ENCODE measurements at places on chromosomes 3 and 15. TPM values are rescaled to one million over a fixed set of nuclear protein-coding genes. Genes with fewer than 3 reads are reported as not detected.

DNA sequence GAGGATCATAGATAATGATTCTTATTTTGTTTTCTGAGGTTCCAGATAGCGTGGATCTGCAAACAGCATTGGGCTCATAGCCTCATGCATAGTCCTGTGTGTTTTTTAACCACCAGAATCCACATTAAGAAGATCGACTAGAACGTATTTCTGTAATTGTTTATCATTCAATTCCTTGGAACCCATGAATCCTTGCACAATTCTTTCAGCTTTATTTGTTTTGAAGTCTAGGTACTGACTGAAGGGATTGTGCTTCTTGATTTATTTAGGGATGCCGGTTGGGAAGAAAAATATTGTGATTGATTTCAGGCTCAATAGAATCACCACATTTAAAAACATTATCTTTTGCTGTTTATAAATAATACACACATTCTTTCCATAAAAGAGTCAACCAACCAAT lies 314.6 kb upstream of the ZNF717 start:
- H3K4me3 ChIP-seq = no peak overlapping the region
- DNase-seq = no peak
- H3K4me1 ChIP-seq = peaks cover 2% of the 10 kb centered on the region
- no peak overlapping the region for H3K27ac ChIP-seq

DNA sequence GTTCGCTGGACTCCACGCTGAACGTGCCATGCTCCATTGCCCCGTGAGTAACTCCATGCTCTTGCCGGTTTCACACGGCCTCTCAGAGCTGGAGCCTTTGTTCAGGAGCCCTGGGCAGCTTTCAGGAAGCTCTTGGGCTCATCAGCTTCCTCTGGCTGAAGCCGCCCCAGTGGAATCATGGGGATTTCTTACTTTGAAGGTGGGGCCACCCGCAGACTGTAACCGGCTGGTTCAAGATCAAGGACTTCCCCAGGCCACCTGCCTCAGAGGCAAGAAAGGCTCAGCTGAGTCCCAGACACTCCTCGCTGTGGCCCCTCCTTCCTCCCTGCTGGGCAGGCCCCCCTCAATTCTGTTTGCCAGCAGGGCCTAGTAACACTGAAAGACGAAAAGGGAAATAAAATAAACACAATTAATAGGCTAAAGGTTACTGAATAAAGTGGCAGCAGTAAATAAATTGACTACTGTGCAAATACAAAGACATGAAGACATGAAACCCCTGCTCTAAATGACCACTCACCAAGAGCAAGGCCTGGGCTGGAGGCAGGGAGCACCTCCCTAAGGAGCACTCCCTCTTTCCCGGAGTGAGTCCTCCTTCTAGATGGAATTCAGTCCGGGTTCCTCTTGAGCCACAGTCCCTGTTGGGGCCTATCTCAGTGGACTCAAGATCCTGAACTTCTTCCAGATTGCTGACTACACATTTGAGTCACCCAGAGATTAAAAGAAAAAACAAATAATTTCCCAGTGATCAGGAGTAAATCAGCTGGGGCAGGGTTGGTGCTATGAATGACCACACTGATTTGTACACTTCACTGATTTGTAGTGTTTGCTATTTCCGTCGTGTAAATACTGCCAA lies 51.0 kb downstream of the ZDHHC19 start:
- H3K4me3 ChIP-seq = no peak overlapping the region
- peaks cover 4% of the 10 kb centered on the region for H3K4me1 ChIP-seq
- no peak overlapping the region for H3K27ac ChIP-seq
- DNase-seq = peak; percentile 89
- H3K36me3 ChIP-seq = no peaks in the 10 kb centered on the region
- H3K27me3 ChIP-seq = no peaks in the 10 kb centered on the region

DNA sequence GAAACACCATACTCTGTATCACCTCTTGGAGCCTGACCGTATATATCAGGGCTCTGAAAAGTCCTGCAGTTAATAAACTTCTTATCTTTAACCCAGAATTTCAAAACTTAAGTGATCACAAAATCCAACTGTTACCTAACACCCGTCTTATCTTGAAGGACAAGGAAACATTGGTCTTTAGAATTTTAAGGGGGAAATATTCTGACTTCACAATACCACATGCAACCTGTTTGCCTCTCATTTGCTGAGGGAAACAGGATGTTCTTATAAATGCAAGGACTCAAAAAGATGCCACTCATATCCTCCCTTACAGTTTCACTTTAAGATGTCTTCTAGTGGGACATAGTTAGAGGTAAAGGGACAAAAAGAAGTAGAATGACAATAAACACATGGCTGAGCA lies 67.9 kb downstream of the CRTC3 start:
- peaks cover 1% of the 10 kb centered on the region for H3K4me1 ChIP-seq
- no peak overlapping the region for H3K4me3 ChIP-seq
- H3K27ac ChIP-seq = no peak overlapping the region
- H3K27me3 ChIP-seq = no peaks in the 10 kb centered on the region
- H3K36me3 ChIP-seq = no peaks in the 10 kb centered on the region
- DNase-seq = no peak

- no peak overlapping the region for H3K27ac ChIP-seq
- no peaks in the 10 kb centered on the region for H3K36me3 ChIP-seq
- H3K4me3 ChIP-seq = no peak overlapping the region
- DNase-seq = no peak
These were observed 596.6 kb upstream of the NR2F2 start for GRCh38 chr15:95733931-95734330.

DNA sequence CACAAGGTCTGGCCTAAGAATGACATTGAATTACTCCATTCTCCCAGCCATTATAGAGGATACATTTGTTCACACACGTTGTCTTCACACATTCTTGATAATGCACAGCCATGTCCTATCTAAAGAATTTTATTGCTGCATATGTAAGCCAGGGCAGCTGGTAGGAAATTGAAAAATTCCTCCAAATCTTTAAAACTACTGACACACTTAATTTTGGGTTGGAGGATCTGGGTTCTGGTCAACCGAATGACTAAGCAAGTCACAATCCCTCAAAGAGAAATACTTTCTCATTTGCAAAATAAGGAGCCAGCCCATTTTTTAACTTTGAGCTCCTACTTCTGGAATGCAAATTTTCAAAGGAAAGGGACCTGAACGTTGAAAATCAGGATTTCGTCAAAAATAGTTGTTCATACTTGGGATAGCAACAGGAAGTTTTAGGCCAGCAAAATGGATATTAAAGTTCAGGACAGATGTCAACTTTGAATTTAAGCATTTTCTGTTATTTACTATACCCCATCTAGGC lies 638.3 kb downstream of the NTRK3 start:
- peaks cover 22% of the 10 kb centered on the region for H3K4me1 ChIP-seq
- no peaks in the 10 kb centered on the region for H3K27me3 ChIP-seq
- H3K36me3 ChIP-seq = no peaks in the 10 kb centered on the region
- no peak overlapping the region for H3K4me3 ChIP-seq

DNA sequence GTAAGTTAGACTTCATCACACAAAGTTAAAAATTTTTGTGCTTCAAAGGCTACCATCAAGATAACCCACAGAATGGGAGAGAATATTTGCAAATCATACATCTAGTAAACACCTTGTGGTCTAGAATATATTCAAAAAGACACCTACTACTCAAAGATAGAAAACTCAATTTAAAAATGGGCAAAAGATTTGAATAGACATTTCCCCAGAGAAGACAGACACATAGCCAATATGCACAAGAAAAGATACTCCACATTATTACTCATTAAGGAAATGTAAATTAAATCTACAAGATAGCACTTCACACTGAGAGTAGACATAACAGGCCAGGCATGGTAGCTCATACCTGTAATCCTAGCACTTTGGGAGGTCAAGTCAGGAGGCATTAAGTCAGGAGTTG lies 87.8 kb upstream of the MANF start:
- H3K4me3 ChIP-seq = no peak overlapping the region
- no peak overlapping the region for H3K27ac ChIP-seq
- no peaks in the 10 kb centered on the region for H3K36me3 ChIP-seq
- DNase-seq = no peak
- no peaks in the 10 kb centered on the region for H3K4me1 ChIP-seq

GRCh38 chr15:44009038-44009437 lies 182.2 kb downstream of the WDR76 start:
- no peaks in the 10 kb centered on the region for H3K27me3 ChIP-seq
- H3K4me1 ChIP-seq = peaks cover 11% of the 10 kb centered on the region
- H3K27ac ChIP-seq = peak overlapping the region; percentile 3
- DNase-seq = peak; percentile 72
- no peak overlapping the region for H3K4me3 ChIP-seq
- H3K36me3 ChIP-seq = no peaks in the 10 kb centered on the region

GRCh38 chr3:72530426-72530825 lies 317.8 kb downstream of the SHQ1 start:
- no peaks in the 10 kb centered on the region for H3K36me3 ChIP-seq
- no peak for DNase-seq
- H3K27me3 ChIP-seq = peaks cover 19% of the 10 kb centered on the region
- no peak overlapping the region for H3K27ac ChIP-seq
- no peak overlapping the region for H3K4me3 ChIP-seq
- H3K4me1 ChIP-seq = no peaks in the 10 kb centered on the region

- H3K27ac ChIP-seq = no peak overlapping the region
- DNase-seq = peak; percentile 48
- no peaks in the 10 kb centered on the region for H3K27me3 ChIP-seq
These were observed 246.4 kb downstream of the SLC9A9 start for GRCh38 chr3:143601723-143602484.

DNA sequence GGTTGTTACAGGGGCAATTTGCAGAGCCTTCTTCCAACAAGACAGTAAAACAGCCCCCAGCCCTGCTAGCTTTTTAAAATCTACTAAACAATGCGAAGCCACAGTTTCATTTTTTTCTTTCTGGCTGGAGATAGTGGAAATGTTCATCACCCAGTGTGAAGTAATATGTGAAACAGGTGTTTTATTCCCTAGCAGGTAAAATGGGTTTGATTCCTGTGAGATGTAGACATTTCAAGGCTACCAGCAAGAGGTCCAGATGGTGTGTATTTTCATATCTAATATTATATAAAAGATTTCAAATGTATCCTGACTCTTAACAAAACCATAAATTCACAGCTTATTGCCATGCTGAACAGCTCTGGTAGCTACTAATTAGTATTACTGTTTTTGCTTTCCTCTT lies 160.3 kb downstream of the SATB1 start:
- H3K36me3 ChIP-seq = no peaks in the 10 kb centered on the region
- no peak overlapping the region for H3K27ac ChIP-seq
- DNase-seq = no peak
- no peak overlapping the region for H3K4me3 ChIP-seq
- H3K4me1 ChIP-seq = no peaks in the 10 kb centered on the region
- no peaks in the 10 kb centered on the region for H3K27me3 ChIP-seq

DNA sequence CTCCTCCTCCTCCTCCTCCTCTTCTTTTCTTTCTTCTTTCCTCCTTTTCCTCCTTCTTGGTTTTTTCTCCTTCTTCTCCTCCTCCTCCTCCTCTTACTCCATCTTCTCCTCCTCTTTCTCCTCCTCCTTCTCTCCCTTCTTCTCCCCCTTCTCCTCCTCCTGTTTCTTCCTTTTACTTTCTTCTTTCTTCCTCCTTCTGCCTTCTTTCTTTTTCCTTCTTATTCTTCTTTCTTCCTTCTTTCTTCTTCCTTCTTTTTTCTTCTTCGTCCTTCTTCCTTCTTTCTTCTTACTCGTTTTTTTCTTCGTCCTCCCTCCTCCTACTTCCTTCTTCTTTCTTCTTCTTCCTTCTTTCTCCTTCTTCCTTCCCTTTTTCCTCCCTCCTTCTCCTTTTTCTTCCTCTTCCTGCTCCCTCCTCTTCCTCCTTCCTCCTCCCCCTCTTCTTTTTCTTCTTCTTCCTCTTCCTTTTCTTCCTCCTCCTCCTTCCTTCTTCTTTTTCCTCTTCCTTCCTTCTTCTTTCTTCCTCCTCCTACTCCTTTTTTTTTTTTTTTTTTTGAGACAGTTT lies 92.1 kb downstream of the SLMAP start:
- no peak overlapping the region for H3K27ac ChIP-seq
- no peaks in the 10 kb centered on the region for H3K36me3 ChIP-seq
- no peak for DNase-seq
- H3K27me3 ChIP-seq = no peaks in the 10 kb centered on the region

DNA sequence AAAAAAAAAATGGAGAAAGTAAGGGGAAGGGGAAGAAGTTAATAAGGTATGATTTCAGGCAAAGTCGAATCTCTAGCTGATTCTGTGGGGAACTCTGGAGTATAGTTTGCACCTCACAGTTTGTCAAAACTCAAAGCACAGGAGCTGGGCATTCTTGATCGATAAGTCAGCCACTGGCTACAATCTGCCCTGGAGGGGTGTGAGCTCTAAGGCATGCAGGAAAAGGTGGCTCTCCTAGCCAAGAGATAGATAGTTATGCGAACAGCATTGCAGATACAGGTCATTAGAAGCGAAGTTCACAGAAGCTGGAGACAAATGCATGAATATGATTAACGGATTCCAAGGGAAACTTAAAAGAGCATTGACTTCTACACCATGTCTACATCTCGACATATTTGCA lies 952.6 kb downstream of the AGBL1 start:
- H3K27me3 ChIP-seq = no peaks in the 10 kb centered on the region
- H3K36me3 ChIP-seq = no peaks in the 10 kb centered on the region
- H3K27ac ChIP-seq = no peak overlapping the region
- peak; percentile 23 for DNase-seq
- H3K4me3 ChIP-seq = no peak overlapping the region
- H3K4me1 ChIP-seq = peaks cover 9% of the 10 kb centered on the region

DNA sequence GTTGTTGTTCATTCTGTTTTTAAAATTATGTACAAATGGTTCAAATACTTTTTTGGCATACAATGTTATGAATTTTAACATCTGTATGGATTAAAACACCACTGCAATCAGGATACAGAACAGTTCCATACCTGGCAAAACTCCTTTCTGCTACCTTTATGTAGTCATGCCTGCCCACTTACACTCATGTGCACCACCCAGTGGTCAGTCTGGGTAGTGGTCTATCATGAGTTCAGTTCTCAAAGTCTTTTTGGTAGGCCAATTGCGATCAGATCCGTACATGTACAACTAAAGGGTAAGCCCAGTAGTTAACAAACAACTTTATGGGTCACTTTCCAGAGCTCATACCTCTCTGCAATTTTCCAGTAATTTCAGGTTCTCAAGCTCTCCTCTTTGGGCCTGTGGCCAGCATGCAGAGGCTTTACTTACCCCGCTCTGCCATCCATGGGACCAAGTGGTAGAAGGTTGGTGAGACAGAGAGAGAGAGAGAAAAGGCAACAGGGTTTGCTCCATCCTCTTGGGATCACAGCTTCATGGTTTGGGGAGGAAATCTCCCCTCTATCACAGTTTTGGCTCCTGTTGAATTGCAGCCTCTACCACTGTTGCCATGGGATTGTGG lies 63.9 kb upstream of the FAM98B start:
- H3K27me3 ChIP-seq = no peaks in the 10 kb centered on the region
- peak; percentile 27 for DNase-seq
- H3K4me3 ChIP-seq = no peak overlapping the region
- H3K4me1 ChIP-seq = no peaks in the 10 kb centered on the region

CCDC54 gene
- total RNA-seq = not detected

GABRB3 gene
- 47.9 TPM for total RNA-seq

CSPG5 gene
- 1.2 TPM for total RNA-seq

AADACL2 gene
- not detected for total RNA-seq

SNRPA1 gene
- 79.5 TPM for total RNA-seq

VWA5B2 gene
- not detected for total RNA-seq

KLHL25 gene
- 4.7 TPM for total RNA-seq

Data from astrocyte (in vitro differentiated cells and primary cell).